ENCODE measurements at places on chromosomes 3 and 15.

GRCh38 chr3:32973982-32974381 is 22.5 kb downstream of the CCR4 start:
- no peak for DNase-seq

DNA sequence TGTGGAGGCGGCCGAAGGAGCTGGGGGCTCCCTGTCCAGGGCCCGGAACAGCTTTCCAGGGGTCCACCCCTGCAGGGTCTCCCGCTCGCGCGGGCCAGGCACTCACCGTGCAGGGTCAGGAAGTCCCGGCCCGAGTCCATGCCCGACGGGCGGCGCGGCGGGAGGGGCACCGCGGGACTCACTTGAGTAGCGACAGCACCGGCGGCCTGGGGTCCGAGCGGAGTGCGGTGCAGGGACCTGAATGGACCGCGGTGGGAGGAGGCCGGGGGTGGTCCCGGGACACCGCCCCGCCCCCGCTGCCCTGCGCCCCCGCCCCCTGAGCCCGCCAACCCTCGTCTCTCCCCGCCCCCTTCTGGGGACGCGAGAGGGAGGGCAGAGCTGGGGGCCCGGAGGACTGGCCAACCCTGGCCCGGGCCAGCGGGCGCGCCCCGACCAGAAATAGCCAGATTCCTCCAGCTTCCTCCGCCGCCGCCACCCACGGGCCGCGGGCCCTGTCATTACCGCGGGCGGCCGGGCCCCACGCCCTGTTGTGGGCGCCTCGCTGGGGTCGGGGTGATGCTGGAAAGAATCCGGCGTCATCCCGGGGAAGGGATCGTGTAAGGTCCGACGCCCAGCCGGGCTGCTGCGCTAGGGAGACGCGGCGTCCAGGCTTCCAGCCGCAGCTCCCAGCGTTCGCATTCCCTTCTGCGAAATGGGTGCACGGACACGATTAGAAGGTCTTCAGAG is at the start of gene PLCD1:
Gene PLCD1 (minus strand): TSS at position 243 of the 726 bp plus-strand sequence. CDS start 103 bp downstream, at position 140.
- no peak for DNase-seq

DNA sequence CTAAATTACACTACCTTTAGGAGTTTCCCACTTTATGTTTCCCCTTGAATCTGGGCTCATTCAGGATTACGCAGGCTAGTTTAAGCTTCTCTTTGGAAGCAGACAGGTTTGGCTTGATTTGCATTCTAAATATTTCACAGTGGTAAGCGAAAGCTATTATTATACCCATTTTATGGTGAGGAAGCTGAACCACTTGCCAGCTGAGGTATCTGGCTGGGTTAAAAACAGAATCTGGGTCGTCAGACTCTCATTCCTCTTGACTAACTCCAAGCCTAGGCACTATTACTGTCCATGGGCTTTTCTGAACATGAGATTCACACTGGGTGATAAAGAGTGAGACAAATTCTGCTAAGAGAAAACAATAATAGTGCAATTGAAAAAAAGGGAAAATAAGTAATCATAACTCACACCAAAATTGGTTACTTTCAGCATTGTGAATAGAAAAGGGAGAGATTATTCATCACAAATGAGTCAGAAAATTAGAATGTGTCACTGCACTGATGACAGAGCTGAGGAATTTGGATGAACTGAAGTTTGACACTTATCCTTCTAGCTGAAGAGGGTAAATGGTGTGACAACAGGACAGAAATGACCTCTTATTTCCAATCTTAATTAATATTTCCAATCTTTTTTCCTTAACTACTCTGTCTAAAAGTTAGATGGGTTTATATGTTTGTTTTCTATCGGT is 211.3 kb downstream of the TIGIT start:
- no peak for DNase-seq

DNA sequence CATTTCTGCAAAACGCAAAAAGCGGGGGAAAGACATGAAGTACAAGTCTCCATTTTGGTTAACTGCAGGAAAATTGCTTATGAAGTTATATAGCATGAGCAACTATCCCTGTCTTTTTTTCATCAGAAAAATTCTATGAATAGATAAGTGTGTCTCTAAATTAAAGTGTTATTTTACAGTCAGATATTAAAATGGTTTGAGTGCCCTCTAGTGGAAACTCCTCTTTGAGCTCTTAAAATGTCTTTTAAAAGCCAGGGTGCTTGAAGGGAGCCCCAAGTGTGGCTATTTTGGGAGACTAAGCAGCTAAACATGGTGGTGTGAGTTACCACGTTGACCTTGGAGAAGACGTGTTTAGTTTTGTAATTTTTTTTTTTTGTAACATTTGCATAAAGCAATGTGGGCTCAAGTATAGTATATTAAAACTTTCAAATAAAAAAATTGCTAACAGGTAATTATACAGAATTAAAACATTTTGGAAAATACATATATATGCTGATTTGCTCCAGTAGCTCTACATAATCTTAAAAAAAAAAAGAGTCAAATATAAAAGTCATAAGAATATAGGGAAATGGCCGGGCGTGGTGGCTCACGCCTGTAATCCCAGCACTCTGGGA is 77.2 kb downstream of the PPP2R3A start:
- peak; percentile 59 for DNase-seq

DNA sequence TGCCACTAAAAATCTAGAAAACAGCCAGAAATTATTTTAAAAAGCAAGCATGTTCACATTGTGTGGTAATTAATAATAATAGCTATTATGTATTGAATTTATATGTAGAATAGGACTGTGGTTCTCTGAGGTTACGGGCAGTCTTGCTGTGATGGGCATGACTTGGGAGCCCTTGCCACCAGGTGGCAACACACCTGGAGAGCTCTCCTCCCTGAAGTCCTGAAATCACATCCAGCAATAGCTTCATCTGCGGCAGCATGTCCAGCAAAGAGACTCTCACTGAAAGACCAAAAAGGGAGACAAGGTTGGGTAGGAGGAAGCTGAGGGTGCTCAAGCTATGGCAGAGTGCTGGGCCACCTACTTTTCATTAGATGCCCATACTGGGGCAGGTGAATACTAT is 206.8 kb upstream of the IL12A start:
- DNase-seq = no peak

DNA sequence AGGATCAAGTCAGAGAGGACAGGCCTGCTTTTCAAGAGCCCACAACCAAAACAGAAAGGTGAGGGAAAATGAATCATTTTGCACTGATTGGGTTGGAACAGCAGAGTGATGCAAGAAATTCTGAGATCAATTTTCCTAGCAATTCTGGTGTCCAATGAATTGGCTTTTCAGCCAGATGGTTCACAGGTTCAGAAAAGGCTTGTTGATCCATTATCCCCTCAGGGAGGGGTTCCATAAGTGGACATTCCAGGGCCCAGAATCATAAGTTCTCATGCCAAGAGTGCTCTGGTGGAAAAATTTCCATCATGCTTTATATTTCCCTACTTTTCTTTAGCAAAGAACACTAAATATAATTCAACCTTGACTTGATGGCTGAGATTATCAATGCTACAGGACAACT is 16.2 kb downstream of the RBP2 start:
- DNase-seq = no peak

GRCh38 chr3:188664795-188665194 is 507.0 kb upstream of the TPRG1 start:
- DNase-seq = no peak

DNA sequence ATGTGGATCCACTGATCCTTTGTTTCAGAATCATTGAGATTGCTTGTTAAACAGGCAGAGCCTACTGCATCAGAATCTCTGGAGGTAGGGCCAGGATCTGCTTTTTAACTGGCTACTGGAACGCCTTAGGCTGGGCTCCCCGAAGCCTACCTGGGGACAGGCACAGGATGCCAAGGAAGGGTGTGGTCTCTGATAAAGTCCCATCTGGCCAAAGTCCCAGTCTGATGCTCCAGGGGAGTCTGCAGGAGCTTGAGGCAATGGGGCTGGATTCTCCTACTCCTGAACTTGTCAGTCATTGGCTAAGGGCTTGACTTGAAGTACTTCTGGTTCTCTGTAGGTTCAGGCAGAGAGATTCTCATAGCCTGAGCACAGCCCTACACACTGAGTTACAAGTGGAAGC is 22.4 kb upstream of the CCK start:
- no peak for DNase-seq

DNA sequence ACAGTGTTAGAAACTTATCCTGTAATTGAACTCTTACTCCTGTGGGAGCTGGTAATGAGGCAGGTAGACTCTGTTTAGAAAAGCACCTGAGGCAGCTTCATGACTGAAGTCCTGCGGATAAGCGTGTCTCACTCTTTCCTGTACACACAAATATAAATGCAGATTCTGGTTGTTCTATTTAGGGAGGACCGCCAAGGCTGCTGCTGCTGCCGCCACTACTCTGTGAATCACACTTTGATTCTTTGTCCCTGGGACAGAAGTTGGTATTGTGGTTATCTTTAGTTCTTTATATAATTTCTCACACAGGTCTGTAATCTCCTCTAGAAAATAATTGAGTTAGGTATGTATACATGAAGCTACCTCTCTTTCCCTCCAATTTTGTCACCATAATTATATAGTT is 3.6 kb downstream of the LSAMP start:
- DNase-seq = no peak

DNA sequence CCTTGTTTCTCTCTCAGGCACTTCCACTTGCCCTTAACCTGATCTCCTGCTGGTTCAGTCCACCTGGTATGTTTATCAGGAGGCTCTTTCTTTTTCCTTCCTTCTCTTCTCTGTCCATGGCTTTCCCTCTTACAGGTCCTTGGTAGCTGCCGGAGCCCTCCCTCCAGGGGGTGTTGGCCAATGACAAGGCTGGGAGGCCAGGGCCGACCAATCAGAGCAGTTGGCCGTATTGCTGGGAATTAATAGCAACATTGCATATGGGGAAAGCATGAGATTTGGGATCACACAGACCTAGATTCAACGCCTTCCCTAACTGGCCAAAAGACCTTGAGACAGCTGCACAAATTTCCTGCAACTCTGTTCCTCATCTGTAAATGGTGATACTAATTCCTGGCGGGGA is 62.4 kb downstream of the CEMIP start:
- no peak for DNase-seq

- no peak for DNase-seq
These were observed 33.5 kb downstream of the PRR23E start for GRCh38 chr3:127226457-127226856.

GRCh38 chr3:197809356-197810020 is 18.4 kb downstream of the LRCH3 start:
- DNase-seq = no peak

- no peak for DNase-seq
These were observed 60.4 kb downstream of the CCNL1 start for GRCh38 chr3:157099326-157100095.

- no peak for DNase-seq
These were observed 3.4 kb downstream of the GXYLT2 start for GRCh38 chr3:72891053-72891855.

- DNase-seq = no peak
These were observed 59.1 kb downstream of the FAM43A start for GRCh38 chr3:194744826-194745225.

GRCh38 chr3:159266779-159267178 is 464.9 kb downstream of the MFSD1 start:
- no peak for DNase-seq

GRCh38 chr3:77254967-77255831 is 215.3 kb downstream of the ROBO2 start:
- peak; percentile 6 for DNase-seq

DNA sequence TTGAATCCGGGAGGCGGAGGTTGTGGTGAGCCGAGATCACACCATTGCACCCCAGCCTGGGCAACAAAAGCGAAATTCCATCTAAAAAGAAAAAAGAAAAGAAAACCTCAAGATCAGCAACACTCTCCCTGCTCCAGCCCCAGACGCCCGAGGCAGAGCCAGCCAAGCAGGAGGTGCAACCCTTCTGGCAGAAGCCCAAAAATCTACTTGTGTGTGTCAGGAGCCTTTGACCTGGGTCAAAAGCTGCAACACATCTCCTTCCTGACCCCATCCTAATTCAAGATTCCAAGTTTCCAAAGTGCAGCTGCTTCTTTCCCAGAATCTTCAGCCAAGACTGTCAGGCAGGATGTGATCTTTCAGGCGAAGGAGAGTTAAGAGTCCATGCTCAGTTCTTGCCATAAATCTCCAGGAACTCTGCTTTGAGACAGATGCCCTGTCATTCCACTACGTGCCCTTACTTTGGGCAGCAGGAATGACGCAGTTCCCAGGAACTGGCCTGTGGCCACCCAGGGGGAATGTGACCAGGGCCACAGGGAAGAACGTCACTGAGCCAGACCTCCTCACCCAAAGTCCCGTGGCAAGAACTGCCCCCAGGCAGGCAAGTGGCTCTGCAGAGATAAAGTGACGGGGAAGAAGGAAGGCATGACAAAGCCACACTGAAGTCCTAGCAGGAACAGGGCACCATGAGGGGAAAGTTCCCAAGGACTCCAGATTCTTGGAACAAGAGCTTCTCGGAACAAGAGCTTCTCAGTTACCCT is 39.4 kb downstream of the SH3BP5 start:
- DNase-seq = no peak

DNA sequence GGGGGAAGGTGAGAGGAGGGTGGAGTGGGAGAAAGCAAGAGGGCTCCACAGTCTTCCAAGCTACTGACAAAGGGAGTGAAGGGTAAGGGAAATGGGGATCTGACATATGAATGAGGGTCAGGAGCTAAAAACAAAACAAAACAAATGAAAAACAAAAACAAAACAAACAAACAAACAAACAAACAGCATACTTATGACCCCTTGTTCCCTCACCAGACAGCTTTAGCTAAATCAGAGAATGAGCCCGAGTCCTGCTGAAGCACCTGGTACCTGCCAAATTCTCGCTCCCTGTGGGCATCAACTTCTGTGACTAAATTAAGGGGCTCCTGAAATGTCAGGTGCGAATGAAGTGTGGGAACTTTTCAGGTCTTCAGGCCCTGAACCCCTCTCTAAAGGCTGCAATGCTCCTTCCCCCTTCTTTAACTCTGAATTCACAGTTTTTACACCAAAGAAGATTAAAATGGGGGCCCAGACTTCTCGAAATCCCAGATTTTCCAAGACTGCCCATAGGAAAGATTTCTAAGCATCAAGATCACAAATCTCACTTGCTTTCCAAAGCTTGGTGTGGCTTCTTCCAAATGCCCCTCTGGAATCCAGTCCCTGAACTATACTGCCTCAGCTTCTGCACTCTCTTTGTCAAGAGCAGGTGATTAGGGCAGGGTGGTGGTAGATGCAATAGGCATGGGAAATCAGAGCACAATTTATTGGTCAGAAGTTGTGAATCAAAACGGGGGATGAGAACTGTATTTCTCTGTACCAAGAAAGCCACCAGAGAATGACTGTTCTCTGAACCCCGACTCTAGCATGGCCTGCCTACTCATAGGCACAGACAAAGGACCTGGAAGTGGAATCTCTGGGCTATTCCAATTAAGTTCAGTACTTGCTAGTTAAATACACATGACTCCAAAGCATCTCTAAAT is 40.9 kb downstream of the ZIC4 start:
- no peak for DNase-seq

DNA sequence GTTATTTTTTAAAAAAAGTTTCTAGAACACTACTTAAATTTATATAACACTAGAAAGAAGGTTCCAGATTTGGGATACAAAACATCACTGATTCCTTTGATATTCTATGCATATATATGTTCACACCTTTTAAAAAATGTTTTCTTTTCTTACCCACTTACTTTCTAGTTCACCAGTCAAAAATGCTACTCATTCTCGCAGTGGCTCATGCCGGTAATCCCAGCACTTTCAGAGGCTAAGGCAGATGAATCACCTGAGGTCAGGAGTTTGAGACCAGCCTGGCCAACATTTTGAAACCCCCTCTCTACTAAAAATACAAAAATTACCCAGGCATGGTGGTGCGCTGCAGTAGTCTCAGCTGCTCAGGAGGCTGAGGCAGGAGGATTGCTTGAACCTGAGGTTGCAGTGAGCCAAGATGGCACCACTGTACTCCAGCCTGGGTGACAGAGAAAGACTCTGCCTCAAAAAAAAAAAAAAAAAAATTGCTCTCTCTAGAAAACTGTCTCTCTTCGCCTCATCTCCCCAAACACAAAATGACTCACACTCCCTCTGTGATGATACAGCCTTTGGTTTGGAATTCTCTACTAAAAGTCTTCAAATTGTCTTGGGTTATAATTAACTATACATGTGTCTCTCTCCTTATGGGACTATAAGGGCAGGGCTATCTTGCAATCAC is 52.6 kb upstream of the TGFBR2 start:
- no peak for DNase-seq
